Sciatic nerve (tissue), 2 donors: ENCODE measurements at places on chromosomes 7 and 10.

GRCh38 chr7:116443101-116443523 lies 56.4 kb upstream of the CAV2 start:
- no peak for DNase-seq

- DNase-seq = no peak
These were observed 120.7 kb downstream of the TRRAP start for GRCh38 chr7:98998821-98999725.

- DNase-seq = no peak
These were observed 77.0 kb upstream of the INHBA start for GRCh38 chr7:41779918-41780317.

DNA sequence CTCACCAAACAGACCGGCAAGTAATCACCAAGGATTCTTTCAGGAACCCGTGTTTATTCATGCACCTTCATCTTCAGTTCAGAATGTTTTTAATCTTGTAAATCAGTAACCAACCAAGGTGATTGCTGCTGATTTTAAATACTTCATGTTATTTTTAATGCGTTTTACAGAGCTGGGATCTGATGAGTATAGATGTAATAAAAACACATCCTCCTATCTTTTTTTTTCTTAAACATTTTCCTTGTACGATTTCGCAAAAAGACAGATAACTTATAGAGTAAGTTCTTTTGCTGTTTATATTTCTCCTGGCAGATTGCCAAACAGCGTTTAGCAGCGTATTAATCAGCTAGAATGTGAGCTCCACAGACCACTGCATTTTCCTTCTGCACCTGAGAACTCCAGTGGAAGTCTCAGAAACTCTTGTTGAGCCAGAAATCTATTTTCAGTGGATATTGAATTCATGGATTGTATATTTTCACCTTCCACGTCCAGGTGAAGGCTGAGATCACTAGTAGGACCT lies 397.8 kb upstream of the NRP1 start:
- DNase-seq = no peak

DNA sequence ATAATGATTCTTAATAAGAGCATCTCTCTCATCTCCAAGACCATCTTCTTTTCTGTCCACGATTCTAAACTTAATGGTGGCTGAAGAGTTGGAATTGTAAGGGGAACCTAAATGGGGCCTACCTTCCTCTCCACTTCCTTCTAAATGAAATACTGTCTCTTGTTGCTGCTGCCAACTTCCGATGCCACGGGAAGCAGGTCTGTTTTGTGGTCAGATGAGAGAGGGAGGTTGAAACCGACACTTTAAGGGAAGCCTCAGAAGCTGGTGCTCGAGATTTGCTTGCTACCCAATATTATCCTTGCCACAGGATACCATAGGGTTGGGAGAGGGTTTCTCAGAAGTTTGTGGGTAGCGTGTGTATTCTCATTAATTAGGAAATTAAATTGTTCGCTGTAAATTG lies 464.1 kb downstream of the SUGCT start:
- DNase-seq = no peak
